ENCODE measurements at places on chromosomes 2 and 18.

- DNase-seq: no peak
Observed at GRCh38 chr2:180706694-180707093, 273.7 kb upstream of the UBE2E3 start.

DNA sequence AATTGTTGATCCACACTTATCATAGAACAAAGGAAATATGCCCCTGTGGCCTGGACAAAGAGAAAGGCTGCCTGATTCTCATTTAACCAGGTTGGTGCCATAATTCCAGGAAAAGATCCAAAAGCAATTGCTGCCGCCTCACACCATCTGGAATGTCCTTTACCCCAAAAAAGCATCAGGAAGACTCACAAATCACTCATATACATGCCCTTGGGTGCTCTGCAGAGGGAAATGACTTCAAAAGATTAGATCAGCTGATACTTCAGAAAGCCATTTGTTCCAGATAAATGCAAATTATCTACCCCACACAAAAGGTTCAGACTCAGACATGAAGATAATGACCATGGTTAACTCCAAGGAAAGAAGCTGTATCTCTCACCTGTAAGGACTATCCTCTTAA, 285.8 kb downstream of the C1D start:
- DNase-seq: no peak

- DNase-seq: no peak
Observed at GRCh38 chr2:134491771-134492441, 226.9 kb downstream of the TMEM163 start.

- DNase-seq: no peak
Observed at GRCh38 chr2:57855212-57855611, 191.4 kb upstream of the VRK2 start.

GRCh38 chr18:68445136-68445535, 269.8 kb downstream of the TMX3 start:
- DNase-seq: no peak

DNA sequence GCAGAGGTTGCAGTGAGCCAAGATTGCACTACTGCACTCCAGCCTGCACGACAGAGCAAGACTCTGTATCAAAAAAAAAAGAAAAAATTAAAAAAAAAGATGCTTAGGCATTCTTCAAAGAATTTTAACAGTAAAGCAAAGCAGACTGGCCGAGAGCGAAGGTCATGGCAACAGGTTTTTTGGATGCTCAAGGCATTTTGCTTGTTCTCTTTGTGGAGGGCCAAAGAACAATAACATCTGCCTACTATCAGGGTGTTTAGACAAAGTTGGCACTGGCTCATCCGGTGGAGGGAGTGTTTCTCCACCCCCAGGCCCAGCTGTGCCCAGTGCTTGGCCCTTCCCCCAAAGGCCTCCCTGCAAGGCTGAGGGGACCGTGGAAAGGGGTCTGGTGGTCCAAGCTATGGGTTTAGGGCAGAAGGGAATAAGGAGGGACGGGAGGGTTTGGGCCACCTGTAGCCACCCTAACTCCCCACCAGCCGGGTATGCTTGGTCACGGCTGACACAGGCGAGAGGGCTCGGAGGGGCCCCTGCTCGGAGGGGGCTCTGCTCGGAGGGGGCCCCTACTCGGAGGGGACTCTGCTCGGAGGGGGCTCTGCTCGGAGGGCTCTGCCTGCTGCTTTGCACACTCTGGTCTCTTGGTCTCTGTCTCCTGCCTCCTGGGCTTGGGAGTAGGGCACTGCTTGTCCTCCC, 26.7 kb upstream of the ALLC start:
- DNase-seq: no peak

- peak; percentile 6 for DNase-seq
Observed at GRCh38 chr18:47175283-47175897, 774 bp downstream of the IER3IP1 start.

DNA sequence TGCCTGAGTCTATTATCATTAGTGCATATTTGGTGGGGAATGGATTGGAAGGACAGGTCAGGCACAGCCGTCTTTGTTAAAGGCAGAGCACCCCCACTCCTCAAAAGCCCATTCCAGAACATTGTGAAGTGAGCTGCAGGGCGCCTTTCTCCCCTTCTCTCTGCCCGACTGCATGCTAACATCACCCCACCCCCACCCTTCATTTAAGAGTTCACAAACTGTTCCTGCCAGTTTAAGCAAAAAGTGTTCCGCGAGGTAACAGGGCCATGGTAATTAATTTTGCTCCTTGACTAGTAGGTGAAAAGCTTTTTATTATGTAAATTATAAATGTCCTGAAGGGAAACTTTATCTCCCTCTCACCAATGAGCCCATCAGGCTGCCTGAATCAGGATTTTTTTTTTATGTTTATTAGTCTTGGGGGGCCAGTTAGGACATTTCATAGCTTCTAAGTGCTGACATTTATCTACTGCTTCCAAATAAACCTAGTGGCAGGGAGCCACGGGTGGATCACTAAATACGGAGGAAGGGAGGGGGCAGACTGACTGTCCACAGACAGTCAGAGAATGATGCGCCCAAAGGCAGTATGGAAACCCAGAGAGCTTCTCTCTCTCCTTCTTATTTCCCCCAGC, 99.4 kb downstream of the FTCDNL1 start:
- no peak for DNase-seq

DNA sequence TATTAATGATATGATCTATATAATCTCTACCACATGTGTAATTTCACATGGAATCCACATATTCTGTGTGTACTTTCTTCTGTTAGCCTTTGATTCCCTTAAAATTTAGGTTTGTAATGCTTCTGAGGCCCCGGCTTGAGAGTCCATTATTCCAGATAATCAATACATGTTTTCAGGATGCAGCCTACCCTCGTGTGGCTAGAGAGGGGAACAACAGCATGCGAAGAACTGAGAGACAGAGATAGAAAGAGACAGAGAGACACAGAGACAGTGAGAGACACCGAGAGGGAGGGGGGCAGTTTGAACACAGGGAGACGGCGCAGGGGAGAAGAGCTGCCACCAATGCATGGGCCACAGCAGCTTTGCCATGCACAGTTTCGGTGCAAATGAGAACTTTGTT, 185.4 kb downstream of the SNTG2 start:
- DNase-seq: no peak

GRCh38 chr2:127048618-127048935, 58.4 kb downstream of the BIN1 start:
- DNase-seq: no peak

DNA sequence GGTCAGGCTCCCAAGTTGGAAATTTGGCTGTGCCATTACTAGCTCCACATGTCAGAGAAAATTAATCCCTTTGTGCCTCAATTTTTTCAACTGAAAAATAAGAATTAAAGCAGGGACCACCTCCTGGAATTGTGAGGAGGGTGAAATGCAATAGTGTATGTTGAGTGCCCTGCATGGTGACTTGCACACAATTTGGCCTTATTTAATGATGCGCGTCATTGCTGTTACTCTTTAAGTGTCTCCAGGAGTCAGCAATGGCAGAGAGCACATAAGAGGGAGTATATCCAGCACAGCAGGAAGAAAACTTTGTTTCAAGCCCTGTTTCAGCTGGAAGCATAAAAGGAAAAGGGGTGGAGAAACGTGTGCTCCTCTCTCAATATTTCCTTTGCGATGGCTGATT, 215.8 kb downstream of the ALK start:
- DNase-seq: no peak

- DNase-seq: peak; percentile 52
Observed at GRCh38 chr2:237590272-237591140, at the start of gene RAB17. Gene RAB17 (minus strand): TSS chr2:237590734. CDS start chr2:237586154, 4,580 bp downstream.

DNA sequence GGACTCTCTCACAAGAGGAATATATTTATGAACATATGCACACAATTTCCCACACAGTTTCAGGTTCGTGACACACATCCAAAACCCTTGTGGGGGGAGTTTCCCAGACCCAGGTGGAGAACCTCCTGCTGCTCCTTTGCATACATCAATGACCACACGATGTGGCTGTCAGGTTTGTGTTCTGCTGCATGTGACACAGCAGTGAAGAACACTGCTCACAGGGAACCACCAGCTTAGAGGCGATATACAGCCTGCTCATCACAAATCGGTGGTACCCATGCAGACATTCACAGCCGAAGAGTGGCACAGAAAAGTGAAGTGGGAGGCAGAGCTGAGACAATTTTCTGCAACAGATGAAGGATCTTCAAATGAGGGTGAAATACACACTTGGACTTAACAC, 175.6 kb upstream of the ZFP36L2 start:
- DNase-seq: peak; percentile 68

GRCh38 chr2:138201286-138201685, 237.0 kb downstream of the HNMT start:
- DNase-seq: no peak

GRCh38 chr2:170206805-170207407, 29.0 kb downstream of the MYO3B start:
- no peak for DNase-seq

- DNase-seq: no peak
Observed at GRCh38 chr2:49928551-49928950, 774.2 kb upstream of the FSHR start.

GRCh38 chr2:232022718-232023117, 61.2 kb downstream of the DIS3L2 start:
- DNase-seq: no peak

DNA sequence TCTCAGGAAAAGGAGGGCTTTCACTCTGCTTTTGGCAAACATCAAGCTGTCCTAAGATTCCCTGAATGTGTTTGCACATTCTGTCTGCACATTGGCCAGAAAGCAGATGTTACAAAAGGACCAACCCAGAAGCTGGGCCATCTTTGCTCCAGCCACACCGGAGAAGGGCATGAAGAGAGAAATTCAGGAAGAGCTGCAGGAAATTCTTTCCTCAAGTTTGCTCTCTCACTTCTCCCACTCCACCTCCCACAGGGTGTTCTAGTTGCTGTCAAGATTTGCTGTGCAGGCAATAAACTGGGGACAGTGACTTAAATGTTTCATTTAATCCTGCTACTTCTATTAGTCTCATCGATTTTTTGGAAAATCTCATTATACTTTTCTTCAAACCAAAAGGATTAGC, 137.7 kb upstream of the UNC80 start:
- DNase-seq: no peak

DNA sequence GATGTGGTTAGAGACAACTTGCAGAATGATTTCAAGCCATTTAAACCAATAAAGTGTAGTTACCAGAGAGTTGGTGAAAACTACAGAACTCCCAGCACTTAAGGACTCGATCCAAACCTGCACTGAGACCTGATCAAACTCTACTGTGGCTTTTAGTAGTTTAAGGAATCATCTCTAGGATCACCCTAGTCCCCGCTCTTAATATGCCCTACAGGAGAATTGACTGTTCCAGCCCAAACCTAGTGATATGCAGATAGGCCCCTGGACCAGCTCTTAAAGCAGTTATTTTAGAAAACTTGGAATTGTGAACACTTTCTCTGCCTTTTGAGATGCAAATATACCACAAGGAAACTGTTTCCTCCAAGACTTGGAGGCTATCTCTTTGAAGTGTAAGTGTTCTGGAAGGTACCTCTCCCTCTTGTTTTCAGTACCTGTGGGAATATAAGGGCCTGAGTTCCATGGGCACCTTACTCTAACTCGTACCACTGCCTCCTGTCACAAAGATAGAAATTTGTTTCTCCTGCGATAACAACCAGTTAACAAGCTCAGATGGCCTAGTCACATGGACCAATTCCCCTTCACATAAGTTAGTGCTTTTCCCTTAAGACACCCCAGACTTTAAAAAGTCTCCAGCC, 1367.2 kb upstream of the SLC39A10 start:
- no peak for DNase-seq

DNA sequence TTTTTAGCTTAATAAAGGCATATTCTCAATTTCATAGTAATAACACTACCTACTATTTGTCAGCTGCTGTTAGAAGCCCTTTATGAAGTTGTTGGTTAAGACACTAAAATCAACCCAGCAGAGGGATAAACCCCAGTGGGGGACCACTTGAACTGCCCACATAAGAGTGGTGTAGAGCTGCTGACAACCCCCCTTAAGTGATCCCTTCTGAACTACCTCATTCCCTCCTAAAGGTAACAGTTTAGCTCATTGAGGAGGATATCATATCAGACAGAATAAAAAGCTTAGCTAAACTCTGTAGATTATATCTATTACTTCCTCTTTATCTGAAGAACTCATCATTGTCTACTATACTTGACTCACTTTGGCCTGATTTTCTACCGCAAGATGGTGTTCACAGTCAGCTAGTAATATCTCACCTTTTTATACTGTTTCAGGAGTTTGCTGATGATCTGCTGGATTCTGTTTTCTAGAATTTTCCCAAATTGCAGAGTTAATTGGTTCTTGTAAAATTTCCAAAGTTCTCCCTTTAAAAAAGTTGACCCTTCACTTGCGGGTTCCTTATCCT, 16.2 kb downstream of the GALM start:
- DNase-seq: no peak

DNA sequence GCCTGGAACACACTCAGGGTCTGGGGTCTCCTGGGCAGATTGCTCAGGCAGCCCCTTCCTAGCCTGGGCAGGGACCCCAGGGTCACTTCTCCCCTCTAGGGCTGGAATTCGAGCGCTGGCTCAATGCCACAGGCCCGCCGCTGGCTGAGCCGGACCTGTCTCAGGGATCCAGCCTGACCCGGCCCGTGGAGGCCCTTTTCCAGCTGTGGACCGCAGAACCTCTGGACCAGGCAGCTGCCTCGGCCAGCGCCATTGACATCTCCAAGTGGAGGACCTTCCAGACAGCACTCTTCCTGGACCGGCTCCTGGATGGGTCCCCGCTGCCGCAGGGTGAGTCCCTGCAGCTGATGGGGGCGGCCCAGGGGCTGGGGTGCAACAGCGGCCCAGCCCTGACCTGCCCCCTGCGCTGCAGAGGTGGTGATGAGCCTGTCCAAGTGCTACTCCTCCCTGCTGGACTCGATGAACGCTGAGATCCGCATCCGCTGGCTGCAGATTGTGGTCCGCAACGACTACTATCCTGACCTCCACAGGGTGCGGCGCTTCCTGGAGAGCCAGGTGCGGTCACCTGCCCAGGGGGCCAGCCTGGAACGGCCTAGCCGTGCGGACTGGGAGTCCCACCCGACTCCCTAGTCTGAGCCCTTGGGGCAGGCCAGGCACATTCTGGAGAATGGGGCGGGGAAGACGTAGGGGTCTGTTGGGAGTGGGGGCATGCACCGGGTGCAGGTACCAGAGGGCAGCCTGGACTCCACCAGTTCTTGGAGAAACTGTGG, 8.3 kb downstream of the RNPEPL1 start:
- DNase-seq: no peak

GRCh38 chr2:134231301-134231964, 22.4 kb upstream of the MGAT5 start:
- no peak for DNase-seq

DNA sequence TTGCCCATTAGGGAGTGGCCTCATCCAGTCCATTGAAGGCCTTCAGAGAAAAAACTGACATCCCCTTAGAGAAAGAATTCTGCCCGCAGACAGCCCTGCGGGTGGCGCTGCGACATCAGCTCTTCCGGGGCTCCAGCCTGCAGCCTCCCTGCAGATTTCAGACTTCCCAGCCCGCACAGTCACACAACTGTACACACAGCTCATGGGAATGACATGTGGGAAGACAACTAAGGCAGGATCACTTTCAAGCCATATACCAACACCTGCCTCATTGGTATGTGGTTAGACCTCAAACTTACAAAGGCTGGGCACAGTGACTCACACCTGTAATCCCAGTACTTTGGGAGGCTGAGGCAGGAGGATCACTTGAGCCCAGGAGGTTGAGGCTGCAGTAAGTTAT, 24.8 kb upstream of the TUBB6 start:
- DNase-seq: no peak

All from activated CD8-positive, alpha-beta T cell treated with anti-CD3 and anti-CD28 coated beads for 36 hours (primary cell).